ENCODE measurements at places on chromosomes 12 and 14.

- peak; percentile 48 for DNase-seq
Observed at GRCh38 chr14:66425402-66425801, 60.8 kb upstream of the CCDC196 start.

GRCh38 chr12:47750229-47750798 lies 8.4 kb downstream of the RAPGEF3 start:
- DNase-seq = no peak

DNA sequence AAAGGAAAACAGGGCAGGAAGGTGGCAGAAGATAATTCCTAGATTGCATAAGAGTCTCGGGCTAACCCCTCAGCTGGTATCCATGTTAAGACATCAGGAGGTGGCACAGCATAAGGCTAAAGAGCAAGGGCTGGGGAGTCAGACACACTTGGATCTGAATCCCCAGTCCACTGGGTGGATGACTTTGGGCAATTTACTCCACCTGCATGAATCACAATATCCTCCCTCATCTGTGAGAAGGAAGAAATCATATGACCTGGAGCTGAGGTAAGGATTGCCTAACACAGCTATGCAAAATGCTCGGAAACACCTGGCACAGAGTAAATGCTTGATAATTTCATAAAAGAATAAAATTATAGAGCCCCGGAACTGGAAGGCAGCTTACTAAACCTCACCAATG lies 217.9 kb downstream of the PIK3C2G start:
- no peak for DNase-seq

GRCh38 chr12:121538699-121539061 lies 42.1 kb downstream of the KDM2B start:
- no peak for DNase-seq

DNA sequence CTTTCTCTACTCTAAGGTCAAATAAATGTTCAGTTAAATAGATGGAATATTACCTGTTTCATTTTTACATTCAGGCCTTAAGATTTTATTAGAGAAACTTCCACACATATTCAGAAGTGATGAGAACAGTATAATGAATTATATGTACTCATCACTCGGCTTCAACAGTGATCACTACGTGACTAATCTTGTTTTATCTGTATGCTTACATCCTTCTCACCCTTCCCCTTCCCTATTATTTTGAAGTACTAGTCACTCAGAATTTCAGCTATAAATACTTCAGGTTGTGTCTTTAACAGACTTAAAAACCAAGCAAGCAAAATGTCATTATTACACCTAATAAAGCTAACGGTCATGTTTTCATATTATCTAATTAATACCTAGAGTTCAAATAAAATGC lies 34.9 kb downstream of the ETV6 start:
- no peak for DNase-seq

- DNase-seq = no peak
Observed at GRCh38 chr14:36315159-36315853, 5.1 kb downstream of the MBIP start.

- DNase-seq = no peak
Observed at GRCh38 chr12:114658002-114658441, 26.0 kb downstream of the TBX3 start.

DNA sequence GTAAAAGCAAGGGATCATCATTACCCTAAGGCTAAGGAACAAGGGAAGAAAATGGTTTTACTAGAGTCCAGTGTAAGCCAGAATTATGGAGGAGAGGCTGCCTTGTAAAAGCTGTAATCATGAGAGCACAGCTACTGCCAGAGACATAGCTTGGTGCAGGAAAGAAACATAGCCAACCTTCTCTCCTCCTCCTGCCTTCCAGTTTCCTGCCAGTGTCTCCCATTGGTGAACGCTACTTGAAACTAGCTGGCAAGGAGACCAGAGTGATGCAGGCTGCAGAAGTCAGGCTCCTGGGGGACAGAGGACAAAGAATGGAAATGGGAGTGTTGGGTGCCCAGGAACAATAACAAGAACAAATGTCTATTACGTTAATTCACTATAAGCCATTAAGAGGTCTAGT lies 158.5 kb downstream of the NELL2 start:
- no peak for DNase-seq

- no peak for DNase-seq
Observed at GRCh38 chr12:24821691-24822090, 127.2 kb downstream of the BCAT1 start.

DNA sequence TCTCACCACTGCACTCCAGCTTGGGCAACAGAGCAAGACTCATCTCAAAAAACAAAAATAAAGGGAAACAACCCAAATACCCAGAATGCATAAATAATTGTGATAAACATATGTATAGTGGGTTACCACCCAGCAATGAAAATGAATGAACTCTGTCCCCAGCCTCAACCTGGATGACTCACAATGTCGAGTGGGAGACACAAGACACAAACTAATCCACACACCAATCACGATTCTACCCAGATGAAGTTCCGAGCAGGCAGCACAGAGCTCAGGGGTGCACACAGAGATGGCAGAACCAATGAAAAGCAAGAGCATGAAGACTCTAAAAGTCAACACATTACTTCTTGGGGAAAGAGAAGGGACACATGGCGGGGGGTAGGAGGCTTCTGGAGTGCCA lies 27.1 kb downstream of the ABCB9 start:
- DNase-seq = no peak
